HFFc6 (cell line): ENCODE measurements at places on chromosomes 4 and X. TPM values are rescaled to one million over a fixed set of nuclear protein-coding genes. Genes with fewer than 3 reads are reported as not detected.

DNA sequence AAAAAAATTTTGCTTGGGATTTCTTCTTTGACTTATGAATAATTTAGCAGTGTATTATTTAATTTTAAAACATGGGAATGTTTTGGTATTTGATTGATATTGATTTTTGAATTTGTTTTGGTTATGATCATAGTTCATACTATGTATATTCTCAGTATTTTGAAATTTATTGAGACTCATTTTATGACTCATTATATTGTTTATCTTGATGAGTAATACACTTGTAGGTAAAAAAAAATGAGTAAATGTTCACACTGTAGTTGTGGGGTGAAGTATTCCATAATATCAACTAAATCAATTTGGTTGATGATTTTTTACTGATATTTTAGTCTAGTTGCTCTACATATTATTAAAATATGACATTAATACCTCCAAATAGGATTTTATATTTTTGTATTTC, 1142.2 kb downstream of the ADGRL3 start:
- DNase-seq, result no peak

Gene UBQLN2
- total RNA-seq, result 35.9 to 40.0 TPM (median 36.1 TPM) in 3 replicates

- DNase-seq, result peak; percentile 23
These were observed 29.9 kb upstream of the SOD3 start for GRCh38 chr4:24765376-24765988.

Gene CDKL2
- 0.13 to 0.39 TPM (median 0.31 TPM) in 3 replicates for total RNA-seq

- DNase-seq, result no peak
These were observed 35.7 kb downstream of the MECP2 start for GRCh38 chrX:154061801-154062200.
